ENCODE measurements at places on chromosomes 11 and 22.
A peak's percentile ranks its signal among the peaks of the same experiment; 100 is the strongest.

DNA sequence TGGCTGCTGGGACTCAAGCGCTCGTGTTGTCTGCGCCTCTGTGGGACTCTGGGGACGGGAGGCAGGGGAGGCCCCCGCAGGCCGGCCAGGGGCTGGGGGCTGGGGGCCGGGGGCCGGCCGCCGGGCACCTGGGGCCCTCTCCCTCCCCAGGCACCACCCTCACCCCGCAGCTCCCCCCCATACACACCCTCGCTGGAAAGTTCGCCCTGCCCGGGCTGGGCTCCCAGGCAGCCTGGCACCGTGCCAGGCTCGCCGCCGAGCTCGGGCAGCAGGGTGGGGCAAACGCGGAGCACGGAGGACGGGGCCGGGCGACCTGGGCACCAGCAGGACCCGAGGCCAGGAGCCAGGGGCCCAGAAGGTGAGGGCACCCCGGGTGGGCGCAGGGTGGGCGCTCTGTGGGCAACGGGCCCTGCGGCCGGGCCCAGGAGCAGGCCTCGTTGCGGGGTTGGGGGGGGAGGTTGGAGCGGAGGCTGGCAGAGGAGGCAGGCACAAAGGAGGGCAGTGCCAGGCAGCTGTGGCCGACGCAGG, 76.7 kb upstream of the WNT7B start:
- DNase-seq = peak; percentile 41

- DNase-seq = no peak
Observed at GRCh38 chr22:20604776-20605221, 97.4 kb downstream of the MED15 start.

- no peak for DNase-seq
Observed at GRCh38 chr11:23536907-23537306, 676.6 kb upstream of the CCDC179 start.

- DNase-seq = no peak
Observed at GRCh38 chr22:38040953-38041759, 16.0 kb upstream of the PICK1 start.

DNA sequence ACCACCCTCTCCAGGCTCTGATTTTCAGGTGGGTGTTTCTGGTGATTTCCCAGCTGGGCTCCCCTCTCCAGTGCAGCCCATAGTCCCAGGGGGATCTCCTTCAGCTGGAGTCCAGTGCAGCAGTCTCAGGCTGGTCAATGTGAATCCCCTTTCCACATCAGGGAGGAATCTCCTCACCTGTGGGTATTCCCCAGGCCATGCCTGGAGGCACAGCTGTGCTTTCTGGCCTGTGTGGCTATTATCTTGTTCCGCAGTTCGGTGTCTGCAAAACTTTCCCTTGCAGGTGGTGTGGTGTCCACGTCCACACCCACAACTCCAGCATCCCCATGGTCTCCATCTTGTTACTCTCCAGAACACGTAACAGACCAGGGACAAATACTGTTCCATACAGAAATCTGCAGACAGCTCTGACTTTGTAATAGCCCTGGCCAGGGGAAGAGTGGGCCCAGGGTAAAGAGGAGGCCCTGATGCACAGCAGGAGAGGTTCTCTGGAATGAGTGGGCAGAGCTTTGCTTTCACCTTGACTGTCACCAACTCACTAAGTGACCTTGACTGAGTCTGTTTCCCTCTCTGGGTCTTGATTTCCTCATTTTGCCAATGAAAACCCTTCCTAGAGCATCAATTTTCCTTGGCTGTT, 183.2 kb downstream of the CSNK2A3 start:
- no peak for DNase-seq

DNA sequence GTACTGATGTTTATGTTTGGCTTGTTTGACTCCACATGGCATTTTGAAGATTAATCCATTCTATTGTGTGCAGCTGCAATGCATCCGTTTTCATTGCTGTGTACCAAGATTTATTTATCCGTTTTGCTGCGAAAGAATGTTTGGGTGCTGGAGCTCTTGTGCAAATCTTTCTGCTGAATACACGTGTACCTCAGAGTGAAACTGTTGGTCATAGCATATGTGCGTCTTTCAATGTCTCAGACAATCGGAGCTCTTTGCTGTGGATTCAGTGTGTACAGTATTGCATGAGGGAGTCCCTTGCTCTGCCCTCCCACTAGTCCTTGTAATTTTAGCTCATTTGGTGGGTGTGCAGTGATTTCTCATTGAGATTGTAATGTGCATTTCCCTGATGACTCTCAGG, 545.4 kb downstream of the TBC1D22A start:
- no peak for DNase-seq

DNA sequence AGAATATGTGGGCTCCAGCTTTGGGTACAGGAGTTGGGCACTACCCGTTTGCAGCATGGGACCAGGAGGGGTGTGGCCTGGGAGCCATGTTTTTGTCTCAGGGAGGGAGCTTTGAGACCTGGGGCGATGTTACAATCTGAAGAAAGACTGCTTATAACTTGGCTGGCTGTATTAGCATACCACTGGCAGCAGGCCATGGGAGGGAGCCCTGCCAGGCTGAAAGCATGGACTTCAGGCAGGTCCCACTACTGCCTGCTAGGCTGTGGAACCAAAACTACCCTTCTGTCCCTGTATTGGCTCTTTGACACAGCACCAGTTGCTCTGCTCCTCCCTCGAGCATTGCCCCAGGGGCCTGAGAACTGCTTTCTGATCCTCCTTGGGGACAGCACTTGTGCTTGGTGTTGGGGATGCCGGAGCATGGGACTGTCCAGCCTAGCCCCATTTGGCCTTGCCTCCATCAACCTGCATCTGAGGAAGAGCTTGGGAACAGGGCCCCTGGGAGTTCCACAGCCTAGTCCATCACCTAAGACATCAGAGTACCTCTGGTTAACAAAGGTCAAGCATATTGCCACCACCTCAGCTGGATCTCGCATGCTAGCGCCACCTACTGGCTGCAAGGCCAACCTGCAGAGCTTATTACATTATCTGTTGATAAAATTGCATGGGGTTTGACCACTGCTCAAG, 217.4 kb downstream of the SBF2 start:
- DNase-seq = no peak

- no peak for DNase-seq
Observed at GRCh38 chr11:27616711-27617110, 83.5 kb downstream of the BDNF start.

DNA sequence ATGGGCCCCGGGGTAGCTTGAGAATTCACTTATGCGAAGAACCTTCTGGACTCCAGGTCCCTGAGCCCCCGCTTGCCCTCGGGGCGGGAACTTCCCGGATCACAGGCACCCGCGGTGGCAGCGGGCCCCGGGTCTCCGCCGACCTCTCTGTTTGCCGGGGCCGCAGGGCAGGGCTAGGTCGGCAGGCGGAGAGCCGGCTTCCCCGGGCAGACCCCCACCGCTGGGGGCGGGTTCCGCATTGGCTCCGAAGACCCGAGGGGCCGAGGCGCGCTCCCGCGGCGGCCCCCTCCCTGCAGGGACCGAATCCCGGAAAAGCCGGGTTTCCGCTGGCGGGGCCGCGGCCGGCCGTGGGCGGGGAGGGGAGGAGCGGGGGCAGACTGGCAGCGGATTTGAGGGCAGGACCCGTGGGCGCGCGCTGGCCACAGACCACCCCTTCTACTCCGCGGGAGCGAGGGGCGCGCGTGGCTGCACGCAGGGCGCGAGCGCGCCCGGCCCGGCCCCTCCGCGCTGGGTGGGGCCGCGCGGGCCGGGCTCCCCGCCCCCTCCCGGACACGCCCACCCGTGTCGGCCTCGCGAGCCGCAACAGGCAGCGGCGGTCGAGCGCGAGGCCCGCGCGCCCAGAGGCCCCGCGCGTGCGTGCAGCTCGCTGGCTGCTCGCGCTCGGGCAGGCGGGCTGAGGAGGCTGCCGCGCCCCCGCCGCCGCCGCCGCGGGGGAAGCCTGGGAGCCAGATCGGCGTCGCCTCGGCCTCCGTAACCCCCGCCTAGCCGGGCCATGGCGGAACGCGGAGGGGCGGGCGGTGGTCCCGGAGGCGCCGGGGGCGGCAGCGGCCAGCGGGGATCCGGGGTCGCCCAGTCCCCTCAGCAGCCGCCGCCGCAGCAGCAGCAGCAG, at the start of gene PACS1:
Gene PACS1, plus strand, starts transcription at position 558 of the 889 bp plus-strand sequence. Its CDS starts 215 bp downstream, at position 773.
- peak; percentile 77 for DNase-seq

- DNase-seq = no peak
Observed at GRCh38 chr22:35505399-35506258, 35.0 kb upstream of the RASD2 start.

GRCh38 chr22:37192204-37192603, 4.2 kb upstream of the C1QTNF6 start:
- no peak for DNase-seq

Measured in activated T-helper 1 cell treated with anti-CD3 and anti-CD28 coated beads, Interleukin-2, amount 50 U/mL, for 16 hours (primary cell).